ENCODE measurements at places on chromosomes 7 and 10.

DNA sequence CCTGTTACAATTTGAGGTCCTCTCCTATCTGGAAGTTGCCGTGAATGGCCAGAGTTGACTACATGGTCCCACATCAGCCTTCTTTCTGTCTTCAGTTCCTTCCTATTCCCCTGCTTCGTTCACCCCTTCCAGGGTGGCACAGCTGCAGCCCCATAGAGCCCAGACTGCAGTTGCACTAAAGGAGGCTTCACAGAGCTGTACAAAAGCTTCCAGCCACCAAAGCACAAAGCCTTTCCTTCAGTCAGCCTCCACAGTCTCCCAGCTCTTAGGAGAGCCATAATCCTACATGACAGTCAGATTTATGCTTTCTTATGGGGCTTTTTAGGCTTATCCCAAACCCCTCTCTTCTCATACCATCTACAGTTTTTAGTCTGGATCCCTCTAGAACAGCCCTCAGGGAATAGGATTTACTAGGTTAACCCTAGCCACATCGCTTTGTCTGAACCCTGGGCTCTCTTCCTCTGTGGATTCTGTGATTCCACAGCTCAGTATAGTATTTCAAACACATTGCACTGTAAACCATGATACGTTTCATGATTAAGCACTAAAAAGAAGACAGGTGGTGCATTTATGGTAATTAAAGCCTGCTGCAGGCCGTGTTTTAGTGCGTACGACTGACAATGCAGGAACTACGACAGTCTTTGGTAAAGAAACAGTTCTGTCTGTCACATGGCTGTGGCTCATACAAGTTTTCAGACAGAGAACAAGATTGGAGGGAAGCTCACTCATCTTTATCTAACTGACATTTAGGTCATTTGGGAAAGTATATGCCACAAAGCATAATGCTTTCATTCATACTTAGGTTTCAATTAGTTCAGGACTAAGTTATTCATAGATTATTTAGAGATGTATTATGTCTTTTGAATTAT lies 208.3 kb upstream of the KMT2E start:
- no peak for DNase-seq

- no peak for DNase-seq
These were observed 78.9 kb downstream of the CHRM2 start for GRCh38 chr7:136947347-136947746.

GRCh38 chr7:84218681-84219080 lies 24.1 kb upstream of the SEMA3A start:
- no peak for DNase-seq

- DNase-seq = no peak
These were observed 263.6 kb upstream of the ZMIZ1 start for GRCh38 chr10:78805176-78805575.

GRCh38 chr7:44762726-44763522 lies 14.3 kb downstream of the ZMIZ2 start:
- no peak for DNase-seq

DNA sequence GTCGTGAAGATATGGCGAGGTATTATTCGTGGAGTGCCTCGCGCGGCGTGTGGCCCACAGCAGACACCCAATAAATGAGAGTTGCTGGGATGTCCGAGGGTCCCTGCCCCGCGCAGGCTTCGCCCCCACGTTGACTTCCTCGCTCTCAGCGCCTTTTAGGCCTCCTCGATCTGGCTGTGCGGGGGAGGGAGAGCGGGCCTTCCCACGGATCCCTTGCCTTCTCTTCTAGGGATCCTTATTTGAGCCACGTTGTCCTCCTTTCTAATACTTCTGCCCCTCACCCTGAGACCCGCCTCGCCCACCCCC lies 660 bp downstream of the VCL start:
- DNase-seq = peak; percentile 68

DNA sequence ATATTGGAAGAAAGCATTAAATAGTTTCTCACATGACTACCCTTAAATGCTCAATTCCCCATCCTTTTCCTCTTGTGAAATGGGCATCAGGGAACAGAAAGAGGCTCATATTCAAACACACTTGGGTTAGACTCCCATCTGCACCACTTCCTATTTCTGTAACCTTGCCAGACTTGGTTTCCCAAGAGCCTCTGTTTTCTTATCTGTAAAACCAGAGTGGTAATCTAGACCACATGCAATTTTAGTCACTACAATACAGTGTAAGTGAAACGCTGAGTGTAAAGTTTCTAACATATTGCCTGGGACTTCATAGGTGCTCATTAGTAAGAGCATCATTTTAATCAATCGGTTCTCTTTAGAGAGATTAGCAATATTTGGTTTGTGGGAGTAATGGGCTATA lies 136.3 kb downstream of the SORCS1 start:
- DNase-seq = no peak

- DNase-seq = peak; percentile 51
These were observed 41.8 kb downstream of the CAMK2B start for GRCh38 chr7:44283381-44284211.

DNA sequence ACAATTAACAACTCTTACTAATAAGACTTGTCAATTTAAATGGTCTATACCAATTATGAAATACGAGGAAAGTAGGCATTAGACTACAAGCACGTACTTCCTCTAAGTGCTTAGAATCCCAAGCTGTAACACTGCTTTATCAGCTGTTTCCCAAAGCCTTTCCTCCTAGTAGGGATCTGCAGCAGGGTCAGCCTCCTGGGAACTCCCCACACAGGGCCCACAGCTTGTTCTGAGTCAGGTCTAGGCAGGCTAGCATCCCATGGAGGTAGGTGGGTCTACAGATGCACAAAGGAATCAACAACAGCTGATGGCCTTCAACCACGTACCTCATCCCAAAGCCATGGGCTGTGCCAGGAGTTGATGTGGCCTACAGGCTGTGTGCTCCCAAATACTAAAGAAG lies 14.7 kb downstream of the MMS19 start:
- DNase-seq = no peak

DNA sequence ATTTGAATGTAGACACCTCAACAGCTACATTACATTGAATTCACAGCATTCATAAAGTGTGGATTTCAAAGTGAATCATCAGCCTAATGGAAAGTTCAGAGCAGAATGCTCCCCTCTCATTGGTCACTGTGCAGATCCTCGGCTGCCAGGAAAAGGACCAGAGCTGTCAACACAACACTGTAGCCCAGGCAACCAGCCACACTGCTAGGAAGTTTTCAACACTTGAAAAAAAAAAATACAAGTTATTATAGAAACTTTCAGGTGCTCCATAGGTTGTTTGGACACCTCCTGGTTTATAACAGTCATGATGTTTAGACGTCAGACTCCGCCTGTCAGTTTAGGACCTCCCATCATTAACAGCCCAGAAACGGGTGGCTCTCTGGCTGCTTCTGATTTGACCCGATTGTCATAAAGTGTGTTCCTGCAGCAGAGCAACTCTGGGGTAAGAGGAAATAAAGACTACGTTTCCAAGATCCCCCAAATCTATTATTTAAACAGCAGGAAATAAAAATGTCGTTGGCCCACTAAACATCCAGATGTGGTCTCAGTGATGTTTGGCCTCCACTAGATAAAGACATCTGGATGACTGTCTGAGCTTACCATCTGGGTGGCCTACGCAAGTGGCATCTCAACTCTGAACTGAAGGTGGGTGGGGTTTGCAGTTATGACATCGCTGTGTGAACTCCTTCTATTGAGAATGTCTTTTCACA lies 117.4 kb downstream of the CABCOCO1 start:
- no peak for DNase-seq

DNA sequence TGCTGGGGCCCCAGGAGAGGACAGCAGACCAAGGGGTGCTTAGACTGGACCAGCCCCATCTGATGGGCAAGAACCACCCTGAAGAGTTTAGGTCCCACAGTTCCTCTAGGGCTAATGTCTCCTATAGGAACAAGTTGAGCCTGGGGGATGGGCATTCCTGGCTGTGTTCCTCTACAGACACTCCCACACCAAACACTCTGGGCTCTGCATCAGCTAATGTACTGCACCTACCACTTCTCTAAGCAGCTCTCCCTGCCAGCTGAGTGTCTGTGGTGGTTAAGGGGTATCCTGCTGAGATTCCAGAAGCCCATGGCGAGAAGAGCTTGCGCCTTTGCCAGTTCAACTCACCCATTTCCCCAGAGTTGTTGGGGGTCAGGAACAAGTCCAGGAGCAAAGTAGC lies 284.1 kb upstream of the CSTF2T start:
- DNase-seq = no peak

GRCh38 chr10:14625192-14625631 lies 149.5 kb downstream of the FAM107B start:
- no peak for DNase-seq

GRCh38 chr7:2587778-2588177 lies 29.0 kb downstream of the IQCE start:
- no peak for DNase-seq

DNA sequence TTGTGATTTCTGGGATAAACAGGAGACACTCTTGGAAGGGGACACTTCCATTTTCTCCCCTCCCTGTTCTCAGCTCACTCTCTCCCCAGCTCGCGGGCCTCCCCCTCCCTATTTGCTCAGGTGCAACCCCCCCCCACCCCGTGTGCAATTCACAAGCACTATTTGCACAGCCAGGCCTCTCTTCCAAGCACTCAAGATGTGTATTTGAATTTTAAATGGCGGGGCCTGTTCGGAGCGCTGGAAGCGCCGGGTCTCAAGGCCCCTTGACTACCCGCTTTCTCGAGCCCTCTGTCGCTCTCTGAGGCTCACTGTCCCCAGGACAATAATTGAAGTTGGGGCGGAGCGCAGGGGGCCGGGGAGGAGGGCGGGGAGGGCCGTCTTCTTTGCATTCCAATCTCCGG lies 7.8 kb downstream of the SHH start:
- DNase-seq = no peak

GRCh38 chr7:28656529-28656928 lies 244.2 kb downstream of the CREB5 start:
- no peak for DNase-seq

DNA sequence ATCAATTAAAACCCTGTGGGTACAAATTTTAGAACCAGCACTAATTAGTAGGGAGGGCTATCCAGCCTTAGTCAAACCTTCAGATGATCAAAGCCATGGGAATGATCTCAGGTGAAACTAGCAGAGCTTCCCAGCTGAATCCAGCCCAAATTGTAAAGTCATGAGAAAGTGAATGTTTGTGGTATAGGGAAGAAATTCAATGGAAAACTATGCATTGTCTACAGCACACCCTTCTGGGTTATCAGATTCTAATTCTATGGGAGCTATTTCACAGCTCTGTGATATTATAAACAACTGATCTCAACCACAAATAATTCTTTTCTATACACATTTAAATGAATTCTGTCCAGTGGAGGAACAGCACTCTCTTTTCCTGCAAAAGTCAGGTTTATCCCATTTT lies 24.6 kb upstream of the BMPER start:
- no peak for DNase-seq

- no peak for DNase-seq
These were observed 69.1 kb downstream of the TFPI2 start for GRCh38 chr7:93821463-93821862.

DNA sequence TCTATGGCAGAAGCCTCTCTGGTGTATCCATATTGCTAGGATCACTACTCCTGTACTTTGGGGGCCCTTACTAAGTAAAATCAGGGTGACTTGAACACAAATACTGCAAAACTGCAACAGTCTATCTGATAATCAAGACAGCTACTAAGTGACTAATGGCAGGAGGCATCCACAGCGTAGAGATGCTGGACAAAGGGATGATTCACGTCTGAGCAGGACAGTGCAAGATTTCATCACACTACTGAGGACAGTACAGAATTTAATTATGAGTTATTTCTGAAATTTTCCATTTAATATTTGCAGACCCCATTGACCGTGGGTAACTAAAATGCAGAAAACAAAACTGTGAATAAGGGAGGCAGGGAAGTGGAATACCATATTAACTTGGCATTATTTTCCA lies 10.4 kb downstream of the CUL2 start:
- DNase-seq = no peak

DNA sequence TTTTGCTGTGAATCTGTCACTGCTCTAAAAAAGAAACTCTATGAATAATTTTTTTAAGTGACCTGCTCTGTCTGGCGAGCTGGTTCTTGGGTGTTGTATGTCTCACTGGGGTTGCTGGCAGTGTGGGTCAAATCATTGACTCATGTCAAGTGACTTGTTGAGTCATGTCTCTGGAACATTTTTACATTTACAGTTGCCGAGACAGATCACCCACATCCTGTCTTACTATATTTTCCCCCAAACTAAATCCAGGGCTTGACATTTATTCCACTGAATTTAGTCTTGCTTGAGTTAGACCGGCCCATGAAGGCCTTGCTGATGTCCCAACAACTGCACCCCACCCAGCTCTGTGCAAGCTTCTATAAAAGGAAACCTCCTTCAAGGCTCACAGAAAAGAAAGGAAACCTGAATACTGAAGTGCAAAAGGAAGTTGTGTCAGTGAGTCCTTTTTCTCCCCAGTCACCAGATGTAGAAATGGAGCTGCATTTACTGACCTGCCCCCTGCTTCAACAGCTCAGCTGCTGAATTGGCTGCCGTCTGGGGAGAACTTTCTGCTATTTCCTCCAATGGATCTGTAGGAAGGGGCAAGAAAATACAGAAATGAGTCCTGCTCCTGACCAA lies 290.3 kb downstream of the TNS3 start:
- no peak for DNase-seq

DNA sequence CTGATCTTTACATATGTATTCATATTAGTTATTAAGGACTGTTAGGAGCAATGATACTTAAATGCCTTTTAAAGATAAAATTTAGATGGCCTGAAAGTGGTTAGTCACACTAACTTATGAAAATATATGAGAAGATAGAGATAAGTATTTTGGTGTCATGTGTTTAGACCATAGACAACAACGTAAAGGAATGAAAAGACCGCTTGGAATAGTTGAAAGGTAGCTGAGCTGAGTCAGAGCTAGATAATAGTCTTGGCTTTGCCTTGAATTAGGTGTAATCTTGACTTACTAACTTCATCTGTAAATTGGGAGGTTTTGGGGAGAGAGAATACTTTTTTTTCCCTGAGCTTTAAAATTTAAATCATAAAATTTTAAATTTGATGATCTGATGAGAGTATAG lies 127.0 kb downstream of the LYZL1 start:
- no peak for DNase-seq

DNA sequence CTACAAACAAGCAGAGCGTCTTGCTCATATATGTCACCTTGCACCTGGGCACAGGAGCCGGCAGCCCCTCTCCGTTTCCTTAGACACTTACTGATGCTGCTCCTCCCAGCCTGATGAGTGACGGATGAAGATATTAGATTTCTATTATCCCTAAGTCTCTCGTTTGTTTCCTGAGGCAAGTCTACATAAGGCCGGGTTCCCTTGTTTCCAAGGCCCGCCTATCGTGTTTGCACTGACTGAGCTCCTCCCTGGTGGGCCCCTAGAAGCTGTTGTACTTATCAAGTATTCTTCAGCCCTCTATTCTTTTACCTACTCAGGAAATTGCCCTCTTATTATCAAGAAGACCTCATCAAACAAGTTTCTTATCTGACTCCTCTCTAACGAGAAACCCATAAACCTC lies 18.5 kb downstream of the SH3PXD2A start:
- DNase-seq = no peak

DNA sequence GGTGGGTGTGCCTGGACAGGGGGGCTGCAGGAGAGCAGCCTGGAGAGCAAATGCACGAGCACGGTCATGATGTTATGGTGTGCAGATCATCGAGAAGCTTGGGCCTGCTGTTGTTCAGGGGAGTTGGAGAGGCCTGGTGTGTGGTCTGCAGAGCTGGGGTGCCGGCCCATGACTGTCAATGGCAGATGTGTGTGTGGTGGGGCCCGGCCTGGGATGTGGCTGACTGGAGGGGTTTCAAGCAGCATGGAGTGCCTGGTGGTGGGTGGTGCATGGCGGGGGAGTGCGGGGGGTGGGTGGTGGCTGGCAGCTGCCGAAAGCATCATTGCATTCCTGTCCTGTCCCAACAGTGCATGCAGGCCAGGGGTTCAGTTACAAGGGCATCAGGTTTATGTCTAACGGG lies 122.6 kb downstream of the DOCK1 start:
- DNase-seq = no peak

- DNase-seq = no peak
These were observed 223.8 kb downstream of the ZMYND11 start for GRCh38 chr10:359093-359492.

All from upper lobe of right lung (tissue), 1 donor.